ENCODE measurements at places on chromosomes 11 and 22. TPM values are rescaled to one million over a fixed set of nuclear protein-coding genes. Genes with fewer than 3 reads are reported as not detected.

GRCh38 chr11:115612046-115612730, 108.0 kb upstream of the CADM1 start:
- DNase-seq, result no peak

GRCh38 chr11:116837231-116838091, at the start of gene APOA1:
TSS of gene APOA1 (minus strand) at chr11:116837622. CDS start at chr11:116837387, 235 bp downstream.
- DNase-seq, result peak; percentile 57

- no peak for DNase-seq
Observed at GRCh38 chr11:78339945-78340344, 77.7 kb downstream of the GAB2 start.

DNA sequence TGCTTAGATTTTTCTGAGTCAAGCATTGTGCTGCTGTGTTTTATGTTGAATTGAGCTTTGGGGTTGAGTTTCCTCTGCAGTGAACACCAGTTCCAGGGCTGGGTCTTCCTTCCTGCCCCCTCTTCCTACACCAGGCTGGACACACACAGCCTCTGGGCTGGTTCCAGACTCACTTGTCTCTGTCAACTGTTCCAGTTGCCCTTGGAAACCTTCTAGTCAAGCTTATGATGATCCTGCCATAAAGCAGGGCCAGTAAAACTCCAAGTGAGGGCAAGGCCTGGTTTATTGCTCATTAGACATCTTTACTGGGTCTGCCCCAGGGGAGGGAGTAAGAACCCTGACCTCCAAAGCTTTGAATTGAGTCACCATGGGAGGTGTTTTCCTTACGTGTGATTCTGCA, 61.1 kb downstream of the KIAA1671 start:
- DNase-seq, result no peak

- DNase-seq, result no peak
Observed at GRCh38 chr11:10514202-10514601, 26.8 kb downstream of the RNF141 start.

DNA sequence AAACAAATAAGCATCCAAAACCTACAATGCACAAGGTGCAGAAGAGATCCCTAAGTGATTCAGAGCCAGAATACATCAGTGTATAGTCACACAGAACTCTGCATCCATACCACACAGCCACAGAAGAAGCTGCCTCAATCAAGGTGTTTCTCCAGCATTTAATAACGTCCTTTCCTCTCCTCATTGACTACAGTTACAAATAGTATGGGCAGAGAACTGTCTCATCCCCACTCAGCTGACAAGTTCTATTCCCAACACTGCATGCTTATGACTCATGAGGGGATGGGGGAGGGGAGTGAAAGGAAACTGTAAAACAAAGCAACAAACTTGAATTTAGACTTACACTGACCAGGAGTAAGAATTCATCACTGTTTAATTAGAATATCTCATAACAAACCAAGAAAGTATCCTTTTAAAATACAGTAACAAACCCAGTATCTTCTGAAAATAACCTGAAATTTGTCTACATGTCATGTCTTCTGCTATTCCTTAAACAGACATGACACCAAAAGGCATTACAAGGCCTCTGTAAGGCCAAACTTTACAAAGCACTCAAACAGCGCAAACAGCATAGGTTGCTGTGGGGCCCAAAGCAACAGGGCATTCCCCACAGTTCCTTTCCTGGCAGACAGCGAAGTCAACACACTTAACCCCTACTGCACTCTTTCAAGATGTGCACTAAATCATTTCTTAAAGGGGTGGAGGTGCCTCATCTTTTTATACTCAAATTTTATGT, 29.3 kb downstream of the CELF1 start:
- peak; percentile 42 for DNase-seq

GRCh38 chr11:76236092-76236999, 30.0 kb upstream of the WNT11 start:
- no peak for DNase-seq

DNA sequence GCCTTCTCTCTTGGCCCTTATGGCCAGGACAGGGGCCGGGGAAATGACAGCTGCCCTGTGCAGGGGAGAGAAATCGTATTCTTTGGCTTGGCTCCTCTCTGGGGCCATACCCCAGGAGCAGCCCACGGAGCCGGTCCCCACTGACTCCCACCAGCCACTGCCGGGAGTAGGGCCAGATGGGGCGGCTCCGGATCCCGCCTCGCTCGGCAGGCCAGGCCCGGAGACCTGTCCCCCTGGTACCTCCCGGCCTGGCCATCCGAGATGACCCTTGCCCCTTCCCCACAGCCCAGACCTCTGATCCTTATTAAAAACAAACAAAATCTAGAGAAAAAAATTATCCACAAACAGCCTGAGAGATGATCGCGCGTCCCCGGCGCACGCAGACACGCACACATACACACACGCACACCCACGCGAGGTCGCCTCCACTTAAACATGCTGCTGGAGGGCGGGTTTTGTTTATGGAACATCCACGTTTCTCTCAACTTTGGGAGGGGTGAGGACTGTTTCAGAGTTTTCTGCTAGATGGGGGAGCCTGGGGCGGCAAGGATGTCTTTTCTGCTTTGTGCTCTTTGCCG, 59.1 kb downstream of the IGLL1 start:
- DNase-seq, result peak; percentile 84

DNA sequence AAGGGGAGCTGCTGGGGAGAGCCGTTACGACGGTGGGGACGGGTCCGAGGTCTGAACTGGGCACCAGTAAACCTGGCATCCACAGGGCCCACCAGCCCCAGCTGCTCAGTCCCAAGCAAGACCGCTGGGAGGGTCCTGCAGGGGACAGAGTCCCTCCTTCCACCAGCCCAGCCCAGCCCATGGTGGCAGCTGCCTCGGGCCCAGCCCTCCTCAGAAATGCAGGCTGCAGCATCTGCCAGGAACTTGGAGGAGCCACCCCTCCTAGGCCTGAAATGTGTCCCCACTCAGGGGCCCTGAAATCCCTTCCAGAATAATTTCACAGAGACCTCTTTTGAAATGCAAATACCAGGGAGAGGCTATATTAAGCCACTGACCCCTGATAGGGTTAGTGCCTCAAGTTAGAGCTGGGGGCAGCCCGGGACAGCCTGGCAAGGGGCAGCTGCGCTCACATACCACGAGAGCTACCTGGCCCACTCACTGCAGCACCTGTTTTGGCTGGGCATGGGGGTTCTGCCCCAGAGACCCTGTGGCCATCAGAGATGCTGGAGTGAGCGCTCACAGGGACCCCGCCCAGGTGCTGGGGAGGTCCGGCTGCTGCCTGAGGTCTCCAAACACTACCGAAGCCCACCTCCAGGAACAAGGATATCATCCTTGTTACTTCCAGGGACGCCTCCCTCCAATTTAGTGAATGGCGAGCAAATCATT, 53.1 kb downstream of the CELSR1 start:
- no peak for DNase-seq

DNA sequence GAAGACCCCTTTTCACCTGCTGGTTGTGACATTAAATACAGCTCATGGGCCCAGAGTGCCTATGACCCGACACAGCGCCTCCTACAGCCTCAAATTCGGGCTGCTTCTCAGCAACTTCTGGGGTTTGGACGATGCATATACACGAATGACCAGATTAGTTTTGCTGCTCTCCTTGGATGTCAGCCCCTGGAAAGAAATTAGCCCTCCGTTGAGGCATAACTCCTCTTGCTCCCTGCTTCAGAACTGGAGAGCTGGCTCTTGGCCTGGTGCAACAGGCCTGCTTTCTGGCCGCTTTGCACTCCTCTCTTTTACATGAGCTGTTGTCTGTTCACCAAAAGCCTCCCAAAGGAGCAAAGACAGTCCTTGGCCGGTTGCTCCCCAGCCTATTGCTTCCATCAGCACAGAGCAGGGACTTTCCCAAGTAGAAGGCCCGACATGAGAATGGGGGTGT, 3.3 kb downstream of the TECTA start:
- no peak for DNase-seq

GRCh38 chr11:65927904-65928397, 8.7 kb downstream of the DRAP1 start:
- DNase-seq, result no peak

DNA sequence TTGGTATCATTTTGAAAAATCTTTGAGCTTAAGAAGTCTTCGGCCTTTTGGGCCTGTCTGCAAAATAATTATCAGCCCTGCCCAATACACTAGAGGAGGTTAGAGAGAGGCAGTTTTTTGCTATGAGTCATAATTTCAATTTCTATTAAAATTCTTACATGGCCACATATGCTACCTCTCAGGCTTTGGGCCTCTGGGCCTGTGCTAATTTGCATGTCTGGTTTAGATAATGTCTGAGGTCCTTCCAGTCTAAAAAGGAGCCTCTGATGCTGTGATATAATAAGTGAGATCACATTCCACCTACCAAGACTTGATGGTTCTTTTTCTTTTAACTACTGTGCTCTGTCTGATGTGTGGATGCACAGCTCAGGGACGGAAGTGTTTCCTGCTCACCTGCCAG, 70.8 kb downstream of the KCNJ1 start:
- DNase-seq, result no peak

GRCh38 chr22:47550524-47551430, 788.3 kb downstream of the TBC1D22A start:
- DNase-seq, result no peak

Gene TSKU
- polyA plus RNA-seq, result 19.3 TPM

Gene C11orf87
- polyA plus RNA-seq, result not detected

Gene EMID1
- polyA plus RNA-seq, result 2.6 TPM

Gene LZTR1
- polyA plus RNA-seq, result 28.2 TPM

Gene MTA2
- 54.2 TPM for polyA plus RNA-seq
